Right lung (tissue), 10 donors: ENCODE measurements at places on chromosomes 11 and 22. TPM values are rescaled to one million over a fixed set of nuclear protein-coding genes. Genes with fewer than 3 reads are reported as not detected.
A peak's percentile ranks its signal among the peaks of the same experiment; 100 is the strongest.

- DNase-seq: no peak
Measured at GRCh38 chr22:50012211-50013181, at the start of gene IL17REL. IL17REL (minus strand) TSS chr22:50012765; CDS start chr22:50012646, 119 bp downstream.

HBE1 gene
- polyA plus RNA-seq: 6.2 TPM

- no peak for DNase-seq
Measured at GRCh38 chr11:69914286-69915150, 95.3 kb upstream of the FGF3 start.

DNA sequence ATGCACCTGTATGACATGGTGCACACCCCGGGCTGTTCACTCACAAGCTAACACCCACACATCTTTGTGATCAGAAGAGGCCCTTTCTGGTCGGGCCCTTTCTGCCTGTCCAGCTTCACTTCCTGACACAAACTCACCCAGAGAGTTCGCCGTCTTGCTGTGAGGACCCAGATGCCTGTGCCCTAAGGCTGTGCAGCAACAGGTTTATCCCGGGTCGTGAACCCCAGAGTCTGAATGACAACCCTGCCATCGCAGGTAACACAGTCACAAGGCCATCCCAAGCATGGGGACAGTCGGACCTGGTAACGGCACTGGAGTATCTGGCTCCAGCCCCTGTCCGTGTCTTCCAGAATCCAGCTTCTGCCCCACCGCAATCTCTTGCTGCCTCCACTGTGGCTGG is 235.1 kb downstream of the BUD13 start:
- DNase-seq: no peak

DNA sequence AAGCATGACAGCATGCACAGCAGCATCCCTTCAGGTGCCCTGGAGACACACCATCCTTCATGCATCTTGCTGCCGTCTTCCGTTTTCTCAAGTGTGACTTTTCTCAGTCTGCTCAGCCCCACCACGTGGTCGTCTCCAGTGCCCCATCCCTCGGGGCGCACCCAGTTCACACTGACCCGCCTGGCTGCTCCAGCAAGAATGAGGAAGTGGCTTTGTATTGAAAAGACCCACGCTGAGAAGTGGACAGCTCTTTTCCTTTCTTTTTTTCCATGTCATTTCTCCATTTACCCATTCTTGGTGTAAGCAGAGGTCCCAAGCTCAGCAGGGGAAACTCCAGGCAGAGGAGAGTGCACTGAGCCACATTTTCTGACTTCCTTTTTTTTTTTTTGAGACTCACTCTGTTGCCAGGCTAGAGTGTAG is 14.5 kb downstream of the SERPINH1 start:
- DNase-seq: no peak

DNA sequence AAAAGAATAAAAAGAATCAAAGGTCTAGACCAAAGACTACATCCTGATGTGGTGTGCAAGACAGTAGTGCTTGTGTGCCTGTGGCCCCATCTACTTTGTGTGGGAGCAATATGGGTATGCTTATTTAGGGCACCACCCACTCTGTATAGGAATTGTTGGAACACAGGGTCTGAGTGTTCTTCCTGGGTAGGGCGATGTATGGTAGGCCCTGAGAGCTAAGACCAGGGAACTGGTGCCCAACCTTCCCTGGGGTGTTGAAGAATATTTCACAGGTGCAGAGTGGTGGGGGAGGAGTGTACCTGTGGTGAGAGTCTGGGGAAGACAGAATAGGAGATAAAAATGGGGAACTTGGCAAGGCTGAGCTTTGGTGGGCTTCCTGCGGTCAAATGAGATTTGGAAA is 41.9 kb downstream of the MICAL2 start:
- no peak for DNase-seq

- DNase-seq: no peak
Measured at GRCh38 chr11:118291477-118292135, 12.9 kb upstream of the CD3E start.

GRCh38 chr11:31254415-31254814 is 115.1 kb downstream of the DCDC1 start:
- DNase-seq: no peak

DNA sequence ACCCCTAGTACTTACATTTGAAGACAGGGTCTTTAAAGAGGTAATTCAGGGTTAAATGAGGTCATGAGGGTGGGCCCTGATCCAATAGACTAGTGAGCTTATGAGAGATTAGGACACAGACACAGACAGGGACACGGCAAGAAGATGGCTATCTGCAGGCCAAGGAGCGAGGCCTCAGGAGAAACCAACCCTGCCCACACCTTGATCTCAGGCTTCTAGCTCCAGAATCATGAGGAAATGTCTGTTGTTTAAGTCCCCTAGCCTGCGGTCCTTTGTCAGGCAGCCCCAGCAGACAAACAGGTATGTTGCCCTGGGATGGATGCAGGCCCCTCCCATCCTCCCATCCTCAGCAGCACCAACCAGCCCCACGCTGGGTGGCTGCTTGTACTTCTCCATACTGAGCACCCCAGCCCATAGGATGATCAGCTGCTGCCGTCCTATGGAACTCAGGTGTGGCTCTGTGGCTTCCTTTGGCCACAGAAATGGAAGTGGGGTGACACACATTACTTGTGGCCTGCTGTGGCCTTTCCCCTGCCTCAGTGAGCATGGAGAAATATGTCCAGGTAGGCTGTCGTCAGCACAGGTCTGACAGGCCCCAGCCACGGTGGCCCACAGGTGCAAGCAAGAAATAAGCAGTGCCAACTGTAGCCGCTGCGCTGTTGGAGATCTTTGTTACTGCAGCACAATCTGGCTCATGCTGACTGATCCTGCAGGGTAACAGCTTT is 7.9 kb downstream of the GNB1L start:
- DNase-seq: no peak

DNA sequence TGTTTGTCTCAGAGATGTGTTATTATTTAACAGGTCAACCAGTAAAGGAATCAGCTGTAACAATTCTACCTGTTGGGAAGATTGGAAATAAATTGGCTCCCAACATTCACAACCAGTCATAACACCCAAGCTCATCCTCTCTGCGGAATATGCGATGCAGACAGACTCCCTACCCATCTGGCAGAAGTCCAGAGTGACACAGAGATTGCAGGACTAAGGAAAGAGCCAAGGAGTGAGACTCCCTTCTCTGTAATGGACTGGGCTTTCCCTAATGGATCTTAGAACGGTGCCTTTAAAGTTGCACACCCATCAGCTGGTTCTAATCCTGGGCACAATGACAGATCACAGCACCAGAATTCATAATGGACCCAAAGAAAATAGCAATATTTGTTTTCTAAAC is 27.8 kb upstream of the UBASH3B start:
- no peak for DNase-seq

IFITM5 gene
- 0.20 TPM for polyA plus RNA-seq

TMEM25 gene
- 22.3 TPM for polyA plus RNA-seq

DNA sequence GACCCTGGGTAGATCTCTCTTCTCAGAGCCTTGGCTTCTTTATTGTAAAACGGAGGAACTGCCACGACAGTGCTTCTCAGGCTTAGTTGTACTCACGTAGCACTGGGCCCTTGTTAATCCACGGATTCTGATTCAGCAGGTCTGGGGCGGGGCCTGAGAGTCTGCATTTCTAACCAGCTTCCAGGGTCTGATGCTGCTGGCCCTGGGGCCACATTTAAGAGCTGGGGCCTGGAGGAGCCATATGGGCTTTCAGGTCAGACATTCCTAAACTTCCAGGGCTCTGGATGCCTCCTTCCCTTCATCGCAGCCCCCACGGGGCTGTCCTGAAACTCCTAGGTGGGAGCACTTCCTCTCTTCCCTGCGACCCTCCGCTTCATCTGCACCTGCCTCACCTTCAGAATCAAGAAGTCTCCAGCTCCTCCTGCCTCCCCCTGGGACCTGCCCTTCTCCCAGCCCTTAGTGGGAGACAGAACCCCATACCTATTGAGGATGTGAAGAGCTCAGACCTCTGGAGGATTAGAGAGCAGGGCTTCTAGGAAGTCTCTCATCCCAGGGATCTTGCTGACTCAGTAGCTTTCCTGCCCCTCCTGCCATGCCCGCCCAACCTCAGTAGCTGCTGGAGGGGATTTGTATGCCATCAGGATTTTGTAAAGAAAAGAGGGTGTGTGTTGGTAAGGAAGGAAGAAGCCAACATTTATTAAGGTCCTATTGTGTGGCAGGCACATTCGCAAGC is 92.5 kb downstream of the LRRC32 start:
- no peak for DNase-seq

GAS2L1 gene
- polyA plus RNA-seq: 5.2 TPM

- no peak for DNase-seq
Measured at GRCh38 chr11:124415356-124415923, 9.2 kb downstream of the OR8B4 start.

UPK3A gene
- polyA plus RNA-seq: not detected

ARVCF gene
- 46.1 TPM for polyA plus RNA-seq

FIBIN gene
- 5.8 TPM for polyA plus RNA-seq

GRCh38 chr11:86214710-86215109 is 29.8 kb upstream of the EED start:
- DNase-seq: no peak

GRCh38 chr22:19970479-19971275 is 29.1 kb upstream of the TXNRD2 start:
- DNase-seq: peak; percentile 54

HOATZ gene
- polyA plus RNA-seq: 13.7 TPM

DNA sequence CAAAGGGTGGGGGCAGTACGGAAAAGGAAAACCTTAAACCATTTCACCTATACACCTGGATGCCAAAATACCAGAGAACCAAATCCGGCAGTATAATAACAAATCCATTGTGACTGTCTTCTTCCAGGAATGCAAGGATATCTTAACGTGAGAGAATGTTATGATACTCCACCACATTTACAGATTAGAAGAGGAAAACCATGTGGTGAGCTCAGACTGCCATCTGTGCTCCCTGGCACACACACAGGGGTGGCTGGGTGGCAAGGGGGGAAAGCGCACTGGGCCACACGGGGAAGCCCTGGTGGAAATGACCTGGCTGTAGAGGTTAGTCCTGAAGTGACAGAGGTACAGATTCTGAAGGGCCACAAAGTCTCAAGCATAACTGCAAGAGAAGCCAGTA is 9.9 kb downstream of the EIF1AD start:
- no peak for DNase-seq

GRCh38 chr22:25702571-25703167 is 39.3 kb upstream of the MYO18B start:
- no peak for DNase-seq

DNA sequence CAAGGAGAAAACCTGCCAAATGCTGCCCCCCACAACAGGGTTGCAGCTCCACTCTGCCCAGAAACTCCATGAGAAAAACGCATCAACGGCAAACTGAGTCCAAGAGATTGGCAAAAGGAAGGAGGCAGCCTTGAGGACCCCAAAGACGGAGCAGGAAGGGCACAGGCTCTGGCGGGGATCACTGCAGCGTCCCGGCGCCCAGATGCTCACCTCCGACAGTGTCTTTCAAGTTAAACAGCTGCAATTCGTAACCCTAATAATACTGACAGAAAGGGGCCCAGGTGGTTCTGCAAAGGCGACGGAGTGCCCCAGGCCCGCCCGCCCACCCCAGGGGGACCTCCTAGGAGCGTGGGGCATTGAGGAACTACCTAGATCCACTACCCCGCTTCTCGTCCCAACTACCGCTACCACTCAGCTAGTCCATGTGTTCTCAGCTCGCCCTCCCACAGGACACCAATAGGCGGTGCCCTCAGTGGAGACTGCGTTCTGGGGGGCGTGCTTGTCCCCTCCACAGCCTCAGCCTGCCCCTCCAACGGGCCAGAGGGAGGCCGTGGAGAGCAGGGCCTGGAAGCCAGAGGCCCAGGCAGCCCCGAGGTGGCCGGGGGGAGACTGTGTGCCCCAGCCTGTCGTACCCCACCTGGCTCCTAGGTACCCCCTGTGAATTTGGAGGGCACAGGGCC is 127.4 kb downstream of the PHF21B start:
- no peak for DNase-seq

DNA sequence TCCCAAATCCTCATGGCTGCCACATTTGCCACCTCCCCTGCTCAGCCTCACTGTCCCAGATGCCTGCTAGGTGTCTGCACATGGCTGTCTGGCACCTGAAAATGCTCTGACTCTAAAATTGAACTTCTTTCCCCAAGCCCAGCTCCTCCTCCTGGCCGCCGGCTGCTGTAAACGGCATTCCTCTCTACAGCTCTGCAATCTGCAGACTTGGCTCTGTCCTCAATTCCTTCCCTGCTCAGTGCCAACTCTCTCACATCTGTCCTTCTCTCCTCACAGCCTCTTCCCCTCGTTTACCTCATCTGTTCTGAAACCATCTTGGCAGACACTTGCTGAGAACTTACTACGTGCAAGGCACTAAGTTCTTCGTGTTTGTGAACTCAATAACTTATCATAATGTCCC is 169.4 kb upstream of the SYT13 start:
- DNase-seq: peak; percentile 19

GRCh38 chr22:49574881-49575702 is 252.6 kb downstream of the BRD1 start:
- no peak for DNase-seq

DNA sequence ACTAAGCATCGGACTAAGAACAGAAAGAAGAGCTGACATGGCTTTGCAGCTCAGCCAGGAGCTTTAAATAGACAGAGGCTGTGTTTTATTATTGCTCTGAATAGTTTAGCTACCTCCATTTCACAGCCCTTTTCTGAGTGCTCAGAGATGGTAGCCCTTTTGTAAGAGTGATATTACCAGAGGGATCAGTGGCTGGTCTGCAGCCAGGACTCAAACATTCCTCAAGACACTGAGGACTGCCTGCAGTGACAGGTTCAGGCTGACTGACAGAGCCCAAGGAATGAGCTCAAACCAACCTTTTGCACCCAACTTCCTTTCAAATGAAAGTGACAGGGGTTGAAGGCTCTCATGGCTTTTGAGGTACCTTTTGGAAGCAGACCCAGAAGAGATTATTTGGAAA is 189.0 kb downstream of the DDX10 start:
- no peak for DNase-seq

CDC42BPG gene
- polyA plus RNA-seq: 5.6 TPM

P4HA3 gene
- 2.6 TPM for polyA plus RNA-seq

DNA sequence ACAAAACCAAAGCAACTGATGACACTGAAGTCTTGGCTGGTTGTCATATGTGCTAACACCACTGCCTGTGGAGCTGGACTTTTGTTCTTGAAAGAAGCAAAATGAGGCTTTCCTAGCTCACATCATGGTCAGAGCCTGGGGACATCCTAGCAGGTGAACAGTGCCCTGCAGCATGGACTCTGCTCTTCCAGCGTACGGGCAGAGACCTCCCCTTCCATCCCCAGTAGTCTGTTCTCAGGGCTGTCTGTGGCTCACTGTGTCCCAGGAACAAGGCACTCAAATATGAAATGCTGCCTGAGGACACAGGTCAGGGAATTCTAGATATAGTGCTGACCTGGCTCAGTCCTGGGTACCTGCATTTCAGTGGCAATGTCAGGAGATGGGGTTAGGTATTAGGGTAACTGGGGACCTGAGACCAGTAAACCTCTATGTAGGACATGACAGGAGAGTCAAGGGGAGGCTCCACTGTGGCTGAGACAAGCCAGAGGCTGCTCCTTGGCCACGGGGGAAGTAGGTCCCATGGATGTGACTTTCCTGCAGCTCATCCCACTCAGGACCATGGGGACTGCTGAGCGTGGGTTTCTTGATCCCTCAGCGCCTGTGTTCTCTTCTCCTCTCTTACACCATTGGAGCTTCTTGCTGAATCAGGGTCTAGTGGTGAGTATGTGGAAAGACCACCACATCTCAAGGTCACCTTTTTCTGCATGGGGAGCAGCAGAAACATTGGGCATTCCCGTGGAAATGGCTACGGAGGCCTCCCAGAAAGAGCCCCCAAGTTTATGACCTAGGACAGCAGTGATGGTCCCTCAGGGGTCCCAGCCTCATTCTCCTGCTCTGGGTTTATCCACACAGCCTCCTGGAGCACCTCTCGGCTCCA is 80.1 kb downstream of the ZNF280B start:
- DNase-seq: no peak
